Activated naive CD8-positive, alpha-beta T cell treated with anti-CD3 and anti-CD28 coated beads, Interleukin-2, amount 50 U/mL, for 24 hours (primary cell): ENCODE measurements at places on chromosomes 7 and 10.
A peak's percentile ranks its signal among the peaks of the same experiment; 100 is the strongest.

GRCh38 chr10:6055929-6056328, 6.2 kb downstream of the IL2RA start:
- no peak for DNase-seq

- no peak for DNase-seq
Measured at GRCh38 chr10:34988397-34989067, 101.6 kb downstream of the CUL2 start.

- no peak for DNase-seq
Measured at GRCh38 chr10:22599048-22599561, 115.3 kb downstream of the PIP4K2A start.

DNA sequence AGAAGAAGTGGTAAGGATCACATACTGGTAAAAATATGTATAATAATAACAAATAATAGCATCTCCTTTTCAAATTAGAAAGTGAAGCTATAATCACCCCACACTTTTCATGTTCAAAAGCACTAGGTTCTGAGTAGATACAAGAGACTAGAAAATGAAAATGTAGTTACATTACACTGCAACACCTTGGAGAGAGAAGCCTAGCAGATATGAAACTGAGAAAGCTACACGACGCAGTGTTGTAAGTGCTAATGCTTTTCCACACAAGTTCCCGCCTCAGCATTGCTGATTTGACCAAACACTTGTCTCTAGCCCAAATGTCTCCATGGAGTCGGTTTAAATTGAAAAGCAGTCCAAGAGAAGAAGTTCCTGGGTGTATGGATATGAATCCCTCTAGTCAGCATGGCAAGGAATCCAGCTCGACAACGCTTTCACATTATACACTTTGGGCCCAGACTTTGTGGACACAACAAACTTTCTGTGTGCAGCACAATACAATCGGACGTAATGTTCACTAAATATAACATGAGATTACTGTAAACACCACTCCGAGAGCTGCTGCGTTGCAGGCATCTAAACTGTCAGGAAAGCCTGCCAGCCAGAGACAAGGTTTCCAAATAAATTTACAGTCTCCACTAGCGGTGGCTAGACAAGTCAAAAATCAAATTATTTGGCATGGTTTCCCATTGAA, 1.7 kb downstream of the PDE1C start:
- DNase-seq: no peak

DNA sequence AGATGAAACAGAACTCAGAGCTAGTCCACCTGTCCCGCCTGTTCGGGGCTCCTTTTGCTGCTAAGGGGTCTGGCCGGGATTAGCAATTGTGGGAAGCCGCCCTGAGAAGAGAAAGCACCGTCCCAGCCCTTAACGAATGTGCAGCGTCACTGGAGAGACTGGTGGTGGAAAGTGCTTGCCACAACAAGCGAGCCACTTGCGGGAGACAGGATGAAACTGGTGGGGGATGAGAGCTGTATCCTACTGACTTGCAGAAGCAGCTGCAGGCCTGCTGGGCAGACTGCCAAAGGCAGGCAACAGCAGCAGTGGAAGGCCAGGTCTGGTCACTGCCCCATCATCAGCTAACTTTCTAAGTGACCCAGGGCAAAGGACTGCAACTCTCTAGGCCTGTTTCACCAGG, 95.4 kb downstream of the FAM53B start:
- DNase-seq: peak; percentile 56

GRCh38 chr7:138226001-138226476, 149.8 kb downstream of the AKR1D1 start:
- no peak for DNase-seq

DNA sequence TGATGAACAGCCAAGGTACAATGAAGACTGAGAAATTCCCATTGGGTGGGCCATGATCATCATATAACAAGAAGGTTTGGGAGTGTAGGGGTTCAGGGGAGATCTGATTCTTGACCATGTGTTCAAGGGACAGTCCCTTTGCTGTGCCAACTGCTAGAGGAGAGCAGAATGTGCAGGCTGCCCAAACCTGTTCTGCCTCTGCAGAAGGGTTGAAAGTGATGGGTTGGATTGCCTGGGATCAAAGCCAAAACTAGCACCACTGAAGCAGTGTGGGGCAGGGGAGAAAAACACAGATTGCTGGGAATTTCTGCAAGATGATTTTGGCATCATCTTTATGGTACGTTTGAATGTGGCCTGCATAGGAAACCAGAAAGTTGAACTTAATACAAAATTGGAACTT, 303.9 kb downstream of the OTUD1 start:
- DNase-seq: no peak
